Smooth muscle cell of the coronary artery (primary cell): ENCODE measurements at places on chromosomes 5 and 9. TPM values are rescaled to one million over a fixed set of nuclear protein-coding genes. Genes with fewer than 3 reads are reported as not detected.

Gene WWC1
- 0.38 and 3.2 TPM in 2 replicates for total RNA-seq

Gene FBLL1
- 0.15 and 3.0 TPM in 2 replicates for total RNA-seq

Gene ATP10B
- under 0.01 TPM in 1 of 2 replicates, not detected in the other for total RNA-seq

Gene C8G
- not detected in 2 replicates for total RNA-seq

Gene ZNF454
- 1.4 and 2.8 TPM in 2 replicates for total RNA-seq

Gene AFAP1L1
- 5.6 and 7.4 TPM in 2 replicates for total RNA-seq

Gene SPINK6
- not detected in 2 replicates for total RNA-seq

Gene C1QTNF2
- 0.23 and 0.35 TPM in 2 replicates for total RNA-seq

Gene TRPM3
- 0.90 and 11.9 TPM in 2 replicates for total RNA-seq

Gene TMEM232
- total RNA-seq, result 1.4 and 4.6 TPM in 2 replicates

Gene IFNA13
- total RNA-seq, result not detected in 2 replicates

Gene PCDHGB1
- total RNA-seq, result 1.5 and 2.4 TPM in 2 replicates

Gene TCF7
- total RNA-seq, result 0.45 and 0.94 TPM in 2 replicates

Gene LEAP2
- 0.08 TPM in 1 of 2 replicates, not detected in the other for total RNA-seq

Gene CEL
- under 0.01 and 0.15 TPM in 2 replicates for total RNA-seq

Gene VLDLR
- 21.4 and 29.8 TPM in 2 replicates for total RNA-seq

Gene GCNT4
- 1.9 and 2.7 TPM in 2 replicates for total RNA-seq

Gene OR13C9
- not detected in 2 replicates for total RNA-seq
